Right ventricle myocardium inferior (tissue), 1 donor: ENCODE measurements at places on chromosomes 1 and 21. TPM values are rescaled to one million over a fixed set of nuclear protein-coding genes. Genes with fewer than 3 reads are reported as not detected.

Gene HJV
- 71.0 TPM for total RNA-seq

Gene LEFTY1
- total RNA-seq: not detected

GRCh38 chr1:9133870-9134585 lies 5.1 kb upstream of the GPR157 start:
- DNase-seq: no peak

GRCh38 chr1:234912548-234913277 lies 215.9 kb downstream of the TOMM20 start:
- no peak for DNase-seq

- DNase-seq: no peak
These were observed 125.4 kb downstream of the FOXD2 start for GRCh38 chr1:47563201-47563600.

DNA sequence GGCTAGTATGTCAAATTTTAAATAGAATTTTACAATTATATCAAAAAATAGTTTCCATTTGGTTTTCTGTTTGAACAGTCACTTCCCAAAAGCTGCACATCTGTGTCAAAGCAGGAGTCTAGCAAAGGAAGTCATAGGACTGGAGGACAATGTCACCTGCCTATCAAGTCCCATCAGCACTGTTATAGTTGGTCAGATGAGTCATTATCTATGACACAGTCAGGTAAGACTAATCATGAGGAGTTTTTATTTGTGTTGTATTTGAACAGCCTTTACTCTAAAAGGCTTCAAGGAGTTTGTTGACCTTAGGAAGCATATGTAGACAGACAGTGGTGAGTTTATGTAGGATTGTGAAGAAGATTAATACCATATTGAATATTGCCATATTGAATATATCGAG lies 74.2 kb upstream of the QSOX1 start:
- DNase-seq: no peak

- DNase-seq: no peak
These were observed 88.1 kb upstream of the LRRC8D start for GRCh38 chr1:89732643-89733222.
